Midbrain (tissue), 1 donor: ENCODE measurements at places on chromosomes 7 and 10.

GRCh38 chr10:28676326-28676967 lies 874 bp upstream of the BAMBI start:
- DNase-seq: no peak

DNA sequence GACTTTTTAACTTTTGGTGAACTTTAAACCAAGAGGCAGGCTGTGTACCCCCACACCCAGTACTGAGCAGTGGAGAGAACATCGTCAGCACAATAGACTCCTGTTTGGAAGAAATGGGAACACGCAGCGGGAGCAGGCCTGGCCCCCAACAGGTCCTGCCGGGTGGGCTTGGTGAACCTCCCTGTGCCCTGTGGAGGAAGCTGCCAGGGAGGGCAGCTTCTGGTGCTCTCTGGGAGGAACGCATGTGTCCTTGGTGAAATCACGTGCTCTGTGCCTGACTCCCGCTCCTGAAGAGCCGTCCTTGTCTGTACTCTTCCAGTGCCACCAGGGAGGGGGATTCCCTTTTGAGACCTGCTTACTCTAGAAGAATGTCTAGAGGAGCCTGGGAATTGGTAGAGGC lies 31.6 kb downstream of the CHAT start:
- no peak for DNase-seq

DNA sequence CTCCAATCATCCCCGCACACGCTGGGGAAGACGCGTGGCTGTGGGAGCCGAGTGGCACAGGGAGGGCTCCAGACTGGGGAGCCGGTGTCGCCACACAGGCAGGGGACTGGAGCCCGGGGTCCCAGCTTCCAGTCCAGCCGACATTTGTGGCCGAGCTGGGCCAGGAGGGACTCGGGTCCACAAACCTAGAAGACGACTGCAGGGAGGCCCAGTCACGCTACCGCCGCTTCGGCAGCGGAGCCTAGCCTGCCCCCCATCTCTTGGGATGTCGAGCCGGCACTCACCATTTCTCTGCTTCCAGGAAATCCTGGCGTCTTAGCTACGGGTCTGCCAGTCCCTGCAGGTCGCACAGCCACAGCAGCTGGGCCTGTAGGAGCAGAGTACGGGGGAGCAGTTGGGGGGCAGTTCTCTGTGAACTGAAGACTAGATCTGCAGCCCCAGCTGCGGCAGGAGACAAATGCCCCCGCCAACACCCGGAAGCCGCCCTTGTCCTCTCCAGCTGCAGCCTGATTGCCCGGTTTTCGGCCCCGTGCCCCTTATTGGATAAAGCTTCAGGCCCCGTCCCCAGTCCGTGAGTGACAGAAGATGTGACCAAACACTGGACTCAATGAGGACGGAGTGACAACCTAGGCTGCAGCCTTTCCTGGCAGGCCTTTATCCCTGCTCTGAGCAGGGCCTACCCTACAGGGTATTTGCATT lies 270.7 kb downstream of the ZNF33B start:
- peak; percentile 88 for DNase-seq

DNA sequence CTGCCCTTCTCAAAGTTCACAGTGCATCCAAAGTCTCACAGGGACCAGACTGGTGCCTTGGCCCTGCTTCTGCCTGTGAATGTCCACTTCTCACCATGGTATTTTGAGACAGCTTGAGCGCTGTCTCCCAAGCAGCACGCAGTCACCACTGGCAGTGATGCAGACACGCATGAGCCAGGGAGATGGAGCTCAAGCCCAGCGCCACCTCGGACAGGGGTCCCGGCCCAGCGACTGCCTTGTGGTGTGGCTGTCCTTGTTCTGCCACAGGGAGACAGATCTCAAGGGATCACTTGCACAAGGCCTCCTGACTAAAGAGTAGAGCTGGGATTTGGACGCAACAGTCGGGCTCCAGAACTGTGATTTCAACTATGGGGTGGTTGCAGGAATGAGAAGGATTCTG lies 92.6 kb upstream of the MBL2 start:
- DNase-seq: no peak

DNA sequence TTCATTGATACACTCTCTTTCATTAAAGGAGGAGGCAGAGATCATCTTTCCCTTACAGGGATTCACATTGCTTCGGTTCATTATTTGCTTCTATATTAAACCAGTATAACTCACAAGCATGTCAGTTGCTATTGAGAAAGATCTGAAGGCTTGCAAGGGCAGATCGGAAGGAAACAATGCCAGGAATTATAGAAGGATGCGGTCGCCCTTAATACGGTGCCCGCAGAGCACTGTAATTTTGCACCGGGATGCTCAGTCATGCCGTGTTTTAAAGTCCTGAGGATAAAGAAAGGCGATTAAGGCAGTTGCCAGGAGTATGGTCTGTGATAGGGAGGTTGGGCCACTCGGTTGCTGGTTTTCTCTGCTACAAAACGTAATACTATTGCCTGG lies 350.0 kb upstream of the GALNT17 start:
- DNase-seq: no peak
